NCI-H1048 (cell line): ENCODE measurements at places on chromosomes 3 and 15.

DNA sequence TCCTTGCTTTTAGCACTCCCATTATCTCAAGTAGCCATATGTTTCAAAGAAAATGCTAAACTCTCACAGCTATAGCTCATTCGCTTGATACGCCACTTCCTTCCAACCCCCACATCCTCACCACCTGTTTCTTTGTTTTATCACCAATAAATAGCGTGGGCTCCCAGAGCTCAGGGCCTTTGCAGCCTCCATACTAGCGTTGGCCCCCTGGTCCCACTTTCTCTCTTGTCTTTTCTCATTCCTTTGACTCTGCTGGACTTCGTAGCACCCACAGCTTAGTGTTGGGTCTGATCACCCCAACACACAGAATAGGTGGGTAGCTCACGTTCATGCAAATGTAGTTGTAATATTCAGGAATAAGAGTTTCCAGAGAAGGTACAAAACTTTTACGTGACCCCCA, 4.1 kb upstream of the GPD1L start:
- DNase-seq, result no peak

DNA sequence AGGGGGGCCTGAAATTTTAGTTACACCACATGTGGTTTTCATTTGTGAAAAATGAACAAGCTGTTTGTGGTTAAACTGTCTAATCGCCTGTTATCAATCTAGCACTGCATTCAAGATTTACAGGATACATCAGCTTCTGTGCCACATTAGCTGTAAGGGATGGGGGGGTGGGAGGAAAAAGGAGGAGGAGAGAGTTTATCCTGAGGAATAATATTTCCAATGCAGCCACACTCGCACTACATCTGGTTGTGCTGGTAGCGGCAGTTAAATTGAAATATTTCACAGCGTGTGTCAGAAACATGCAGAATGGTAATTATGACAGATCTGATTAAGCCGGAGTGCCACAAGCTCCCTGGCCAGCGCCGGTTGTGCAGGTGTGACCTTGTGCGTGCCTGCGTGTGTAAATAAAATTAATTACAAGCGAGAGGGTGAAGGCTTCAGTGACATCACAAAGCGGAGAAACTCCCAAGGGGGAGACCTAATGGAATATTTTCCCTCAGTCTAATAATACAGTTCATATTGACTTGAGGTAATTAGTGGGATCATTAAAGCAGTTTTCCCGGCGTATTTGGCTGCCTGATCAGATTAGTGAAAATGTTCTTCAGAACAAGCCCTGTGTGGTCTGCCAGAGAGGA, 55.5 kb downstream of the SATB1 start:
- DNase-seq, result no peak

- DNase-seq, result no peak
These were observed 442.7 kb upstream of the NR2F2 start for GRCh38 chr15:95887666-95888390.

GRCh38 chr3:141109751-141110150, 58.6 kb downstream of the SPSB4 start:
- no peak for DNase-seq

- DNase-seq, result no peak
These were observed 8.5 kb upstream of the IL17RD start for GRCh38 chr3:57173687-57174086.

- no peak for DNase-seq
These were observed 27.9 kb downstream of the CFAP100 start for GRCh38 chr3:126422571-126423091.

GRCh38 chr3:188683032-188683521, 488.7 kb upstream of the TPRG1 start:
- no peak for DNase-seq

DNA sequence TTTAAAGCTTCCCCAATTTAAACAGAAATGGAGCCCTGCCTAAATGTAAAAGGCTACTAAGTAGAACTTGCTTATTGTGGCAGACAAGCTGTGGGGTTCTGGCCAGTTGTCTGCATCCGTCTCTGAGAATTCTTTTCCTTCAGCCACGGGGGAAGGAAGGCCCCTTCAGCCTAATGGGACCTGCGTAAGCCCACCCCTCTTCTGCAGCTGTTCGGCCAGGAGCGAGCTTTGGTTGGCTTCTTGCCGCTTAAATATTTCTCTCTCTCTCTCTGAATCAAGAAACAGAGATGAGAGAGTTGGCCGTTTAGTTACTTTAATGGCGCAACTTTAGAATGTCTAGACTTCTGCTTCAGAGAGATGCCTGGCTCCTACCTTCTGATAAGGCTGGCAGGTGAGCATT, 151.7 kb upstream of the PROK2 start:
- DNase-seq, result no peak

DNA sequence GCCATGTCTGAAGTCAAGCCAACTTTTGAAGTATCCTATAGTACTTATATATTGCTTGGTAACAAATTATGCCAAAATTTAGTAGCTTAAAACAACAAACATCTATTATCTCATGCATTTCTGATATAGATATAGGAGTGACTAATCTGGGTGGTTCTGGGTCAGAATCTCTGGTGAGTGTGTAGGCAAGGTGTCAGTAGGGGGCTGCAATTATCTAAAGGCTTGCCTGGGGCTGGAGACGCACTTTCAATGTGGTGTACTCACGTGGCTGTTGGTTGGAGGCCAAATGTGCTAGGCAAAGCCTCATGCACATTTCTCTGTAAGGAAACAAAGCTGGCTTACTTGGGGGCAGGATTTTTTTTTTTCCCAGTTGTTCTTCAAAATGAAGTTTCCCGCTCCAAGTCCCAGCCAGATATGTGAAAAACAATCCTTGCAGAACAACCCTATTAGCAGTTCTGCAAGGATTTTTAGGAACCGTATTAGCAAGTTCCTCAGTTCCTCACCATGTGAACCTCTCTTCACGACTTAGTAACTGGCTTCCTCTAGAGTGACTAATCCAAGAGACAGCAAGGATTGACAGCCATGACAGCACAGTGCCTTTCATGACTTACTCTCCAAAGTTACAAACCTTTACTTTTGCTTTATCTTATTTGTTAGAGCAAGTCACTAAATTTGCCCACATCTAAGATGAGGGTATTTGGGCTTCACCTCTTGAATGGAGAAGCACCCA, 25.8 kb downstream of the GREM1 start:
- DNase-seq, result no peak

- DNase-seq, result no peak
These were observed 22.3 kb downstream of the VPS39 start for GRCh38 chr15:42185801-42186200.

- no peak for DNase-seq
These were observed 2.3 kb downstream of the LNP1 start for GRCh38 chr3:100403362-100404249.

- DNase-seq, result no peak
These were observed 592.1 kb downstream of the SI start for GRCh38 chr3:164486150-164486549.

DNA sequence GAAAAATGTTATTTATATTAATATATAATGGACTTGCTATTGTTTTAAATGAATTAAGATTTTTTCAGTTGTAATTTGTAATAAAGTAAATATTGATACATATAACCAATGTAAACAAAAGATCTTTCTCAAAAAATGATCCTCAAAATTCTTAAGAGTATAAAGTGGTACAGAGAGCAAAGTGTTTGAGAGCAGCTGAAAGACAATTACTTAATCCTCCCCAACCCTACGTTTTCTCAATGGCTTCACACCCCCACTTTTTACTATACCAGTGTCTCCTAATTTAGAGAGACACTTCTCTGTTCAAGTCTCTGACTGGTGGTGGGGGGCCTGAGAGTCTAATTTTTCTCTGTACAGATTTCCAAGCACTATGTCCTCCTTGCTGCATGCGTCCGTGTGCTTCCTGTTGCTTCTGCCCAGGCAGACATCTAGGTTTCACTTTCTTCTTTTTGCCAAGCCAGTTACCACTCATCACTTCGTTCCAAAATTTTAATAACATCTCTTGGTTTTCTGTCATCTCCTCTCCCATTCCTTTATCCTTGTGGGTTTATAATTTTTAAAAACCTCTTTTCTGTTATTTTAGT, 276.3 kb upstream of the DNAJC19 start:
- DNase-seq, result no peak

GRCh38 chr3:82462977-82463376, 701.5 kb upstream of the GBE1 start:
- DNase-seq, result no peak

- DNase-seq, result no peak
These were observed 139.6 kb upstream of the CGNL1 start for GRCh38 chr15:57236561-57237300.

- no peak for DNase-seq
These were observed 26.9 kb downstream of the PPCDC start for GRCh38 chr15:75050283-75050682.

- DNase-seq, result no peak
These were observed 21.8 kb downstream of the ATRIP start for GRCh38 chr3:48468329-48468731.

- no peak for DNase-seq
These were observed 289.7 kb upstream of the DNAJC19 start for GRCh38 chr3:181279239-181279565.

GRCh38 chr15:95520511-95520910, 810.0 kb upstream of the NR2F2 start:
- no peak for DNase-seq

DNA sequence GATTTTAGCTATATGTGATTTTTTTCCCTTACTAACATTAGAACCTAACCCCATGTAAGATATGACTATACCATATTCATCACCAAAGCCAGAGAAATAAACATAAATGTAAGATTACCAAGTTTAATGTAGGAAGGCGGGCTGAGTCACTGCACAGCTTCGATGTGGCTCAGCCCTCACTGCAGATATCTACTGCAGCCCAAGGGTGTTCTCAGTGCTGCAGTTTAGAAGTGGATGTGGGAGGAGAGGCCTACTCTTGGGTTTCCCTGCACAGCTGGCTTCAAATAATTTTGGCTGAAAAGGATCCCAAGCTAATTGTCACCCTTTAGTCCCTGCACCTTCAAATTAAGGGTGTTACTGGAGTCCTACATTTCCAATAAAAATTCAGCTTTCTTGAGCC, 9.3 kb downstream of the ARPP19 start:
- DNase-seq, result no peak

- no peak for DNase-seq
These were observed 244.0 kb upstream of the TPM1 start for GRCh38 chr15:62798536-62798935.

DNA sequence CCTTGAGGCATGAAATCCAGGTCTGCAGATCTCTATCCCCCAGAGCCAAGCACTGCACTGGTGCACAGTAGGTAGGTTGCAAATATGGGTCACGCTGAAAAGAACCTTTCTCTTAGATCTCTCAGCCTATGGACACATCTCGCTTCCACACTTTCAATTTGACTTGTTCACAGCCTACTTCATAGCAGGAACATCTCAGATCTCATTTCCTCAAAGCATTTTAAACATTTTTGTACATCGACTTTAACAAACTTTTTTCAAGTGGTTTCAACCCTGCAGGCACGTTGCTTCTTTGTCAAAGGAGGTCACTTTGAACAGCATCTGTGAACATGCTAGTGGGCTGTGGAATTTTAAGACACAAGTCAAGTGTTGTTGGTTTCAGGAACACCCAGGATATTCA, 76.0 kb downstream of the SLC12A8 start:
- DNase-seq, result no peak

GRCh38 chr15:67446449-67446848, 74.5 kb upstream of the C15orf61 start:
- DNase-seq, result no peak

GRCh38 chr15:41874736-41875135, 19.1 kb downstream of the SPTBN5 start:
- no peak for DNase-seq

DNA sequence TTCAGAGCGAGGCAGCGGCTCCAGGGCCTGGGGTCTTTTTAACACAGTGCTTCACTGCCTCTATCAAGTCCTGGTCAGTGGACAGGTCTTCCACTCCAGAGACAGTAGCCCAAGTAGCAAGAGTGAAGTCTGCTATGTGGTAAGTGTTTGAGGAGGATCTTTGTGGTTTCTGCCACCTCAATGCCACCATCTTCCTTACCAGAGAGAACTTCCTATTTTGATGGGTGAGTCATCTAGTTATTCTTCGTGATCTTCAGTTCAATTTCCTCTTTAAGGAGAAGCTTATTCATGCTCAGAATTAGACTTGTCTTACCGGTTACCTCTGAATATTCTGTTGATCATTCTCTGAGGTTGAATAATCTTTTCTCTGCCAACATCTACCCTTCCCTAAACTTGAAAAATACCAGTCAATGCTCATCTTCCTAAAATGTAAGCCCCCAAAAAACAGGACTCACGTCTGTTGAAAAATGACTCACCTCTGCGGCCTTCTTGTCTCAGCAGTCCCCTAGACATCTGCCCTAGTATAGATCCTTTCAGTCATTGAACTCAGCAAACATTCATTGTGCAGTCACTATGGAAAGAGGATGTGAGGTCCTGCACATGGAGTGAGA, 32.2 kb upstream of the BCL6 start:
- DNase-seq, result no peak

DNA sequence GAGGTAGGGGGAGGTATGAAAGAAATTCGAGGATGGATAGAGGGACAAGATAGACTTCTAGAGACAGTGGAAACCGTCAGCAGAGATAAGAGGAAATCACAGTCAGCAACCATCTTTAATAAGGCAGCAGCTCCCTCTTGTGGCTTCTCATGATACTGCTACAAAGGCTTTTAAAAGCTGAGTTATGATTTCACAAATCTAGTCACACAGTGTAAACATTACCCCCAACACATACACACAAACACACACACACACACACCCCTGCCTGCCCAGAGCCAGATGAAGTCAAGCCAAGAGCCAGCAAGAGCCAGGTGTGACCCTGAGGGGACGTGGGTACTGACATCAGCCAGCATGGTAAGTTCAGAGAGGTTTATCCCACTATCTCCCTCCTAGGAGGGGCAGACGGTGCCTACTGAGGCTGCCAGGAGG, 18.9 kb upstream of the TGM5 start:
- DNase-seq, result peak; percentile 1

GRCh38 chr15:78065284-78065872, 12.1 kb downstream of the TBC1D2B start:
- DNase-seq, result no peak

DNA sequence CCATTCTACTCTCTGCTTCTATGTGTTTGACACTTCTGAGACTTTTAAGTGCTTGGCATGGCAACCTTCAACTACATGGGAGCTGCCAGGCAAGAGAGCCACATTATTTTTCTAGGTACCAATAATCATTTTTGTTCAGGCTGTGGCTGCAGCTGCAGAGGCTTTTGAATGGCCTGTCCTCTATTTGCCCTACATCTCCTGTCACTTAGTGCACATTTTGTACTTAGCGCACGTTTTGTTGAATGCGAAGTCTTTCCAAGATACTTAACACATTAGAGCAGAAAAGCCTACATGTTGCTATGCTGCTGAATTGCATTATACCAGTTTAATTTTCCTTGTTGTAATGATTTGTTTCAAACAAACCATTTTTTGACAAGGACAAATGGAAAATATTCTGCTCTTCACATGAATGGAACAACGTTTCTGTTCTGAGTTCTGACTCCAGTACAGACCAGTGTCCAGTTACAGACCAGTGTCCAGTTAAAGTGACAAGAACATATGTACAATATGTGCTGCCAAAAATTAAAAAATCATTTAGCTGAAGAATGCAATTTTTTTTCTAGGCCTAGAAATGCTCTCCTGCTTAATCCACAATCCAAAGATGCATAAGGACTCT, 113.9 kb downstream of the ABI3BP start:
- no peak for DNase-seq

GRCh38 chr3:56064684-56065083, 403.6 kb downstream of the ERC2 start:
- no peak for DNase-seq
